Stimulated activated CD4-positive, alpha-beta T cell treated with anti-CD3 and anti-CD28 coated beads, Interleukin-2, amount 100 ng/mL, for 48 hours (primary cell): ENCODE measurements at places on chromosomes 6 and 20.
A peak's percentile ranks its signal among the peaks of the same experiment; 100 is the strongest.

- DNase-seq, result peak; percentile 21
Observed at GRCh38 chr6:157075549-157076450, 247.5 kb downstream of the TMEM242 start.

DNA sequence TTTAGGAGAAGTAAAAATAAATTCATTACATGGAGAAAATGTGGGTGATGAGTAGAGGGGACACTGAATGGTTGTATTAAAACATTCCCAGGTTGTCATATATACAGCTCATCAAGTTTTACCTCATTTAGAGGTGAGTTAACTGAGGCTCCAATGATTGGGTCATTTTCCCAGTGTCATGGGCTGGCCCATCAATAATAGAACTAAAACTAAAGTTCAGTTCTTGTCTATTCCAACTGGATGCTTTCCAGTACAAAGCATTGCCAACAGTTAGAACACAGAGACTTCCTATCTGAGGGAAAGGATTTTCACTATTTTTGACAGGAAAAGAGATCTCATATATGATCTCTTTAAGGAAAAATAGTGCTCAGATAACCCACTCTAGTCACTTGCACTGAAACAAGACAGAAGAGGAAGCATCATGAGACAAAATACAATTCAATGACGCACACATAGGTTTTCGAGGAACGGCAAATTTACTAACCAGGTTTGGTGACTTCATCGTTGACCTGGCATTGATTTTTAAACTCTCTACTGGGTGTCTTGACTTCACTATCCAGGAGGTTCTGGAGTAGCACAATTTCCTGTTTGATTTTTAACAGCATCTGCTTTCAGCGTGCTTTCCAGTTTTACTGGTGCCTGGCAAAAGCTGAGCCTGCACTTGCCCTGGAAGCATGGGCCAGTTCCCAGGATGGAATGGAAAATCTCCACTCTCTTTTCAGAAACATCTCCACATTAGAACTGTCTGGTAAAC, 195.5 kb upstream of the FBXL4 start:
- DNase-seq, result no peak

DNA sequence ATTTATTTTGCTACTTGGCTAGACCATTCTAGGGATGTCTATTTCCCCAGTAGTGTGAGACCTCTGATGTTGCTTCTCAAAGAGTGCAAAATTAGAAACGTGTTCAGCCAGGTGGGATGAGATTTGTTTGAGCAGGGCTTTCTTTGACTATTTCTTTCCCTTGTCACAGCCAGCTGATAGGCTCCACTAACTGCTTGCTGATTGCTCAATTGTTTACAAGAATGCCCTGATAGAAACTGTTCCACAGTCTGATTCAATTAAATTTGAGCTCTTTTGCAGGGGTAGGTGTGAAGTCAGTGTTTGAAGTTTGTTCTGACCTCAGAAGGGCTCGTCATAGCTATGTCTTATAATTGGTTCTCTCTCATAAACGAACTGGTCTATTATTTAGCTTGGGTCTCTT, 220.5 kb downstream of the FNDC1 start:
- no peak for DNase-seq

- DNase-seq, result no peak
Observed at GRCh38 chr20:48426630-48427029, 401.2 kb downstream of the PREX1 start.

GRCh38 chr6:111105578-111105977, 18.3 kb downstream of the SLC16A10 start:
- no peak for DNase-seq

- no peak for DNase-seq
Observed at GRCh38 chr20:17612992-17613327, 43.1 kb downstream of the DSTN start.

- no peak for DNase-seq
Observed at GRCh38 chr6:21180155-21180554, 413.4 kb upstream of the SOX4 start.

- DNase-seq, result no peak
Observed at GRCh38 chr6:4804095-4804494, 27.9 kb downstream of the CDYL start.

DNA sequence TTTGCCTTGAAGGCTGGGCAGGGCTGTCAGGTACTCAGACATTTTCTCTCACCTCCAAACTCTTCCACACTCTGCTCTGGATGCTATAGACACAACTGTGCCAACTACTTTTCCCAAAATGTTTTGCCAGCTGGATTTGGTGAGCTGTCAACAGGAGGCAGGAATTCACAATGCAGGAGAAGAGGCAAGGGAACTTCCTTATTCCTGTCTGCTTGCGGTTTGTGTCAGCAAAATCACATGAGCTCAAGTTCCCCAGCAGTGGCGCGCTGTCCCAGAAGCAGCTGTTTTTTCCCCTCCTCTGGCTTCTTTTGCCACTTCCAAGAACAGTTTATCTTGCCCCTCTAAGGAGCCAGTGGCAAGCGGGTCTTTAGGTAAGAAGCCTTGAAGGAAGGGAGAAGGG, 608.2 kb downstream of the PRKN start:
- no peak for DNase-seq

DNA sequence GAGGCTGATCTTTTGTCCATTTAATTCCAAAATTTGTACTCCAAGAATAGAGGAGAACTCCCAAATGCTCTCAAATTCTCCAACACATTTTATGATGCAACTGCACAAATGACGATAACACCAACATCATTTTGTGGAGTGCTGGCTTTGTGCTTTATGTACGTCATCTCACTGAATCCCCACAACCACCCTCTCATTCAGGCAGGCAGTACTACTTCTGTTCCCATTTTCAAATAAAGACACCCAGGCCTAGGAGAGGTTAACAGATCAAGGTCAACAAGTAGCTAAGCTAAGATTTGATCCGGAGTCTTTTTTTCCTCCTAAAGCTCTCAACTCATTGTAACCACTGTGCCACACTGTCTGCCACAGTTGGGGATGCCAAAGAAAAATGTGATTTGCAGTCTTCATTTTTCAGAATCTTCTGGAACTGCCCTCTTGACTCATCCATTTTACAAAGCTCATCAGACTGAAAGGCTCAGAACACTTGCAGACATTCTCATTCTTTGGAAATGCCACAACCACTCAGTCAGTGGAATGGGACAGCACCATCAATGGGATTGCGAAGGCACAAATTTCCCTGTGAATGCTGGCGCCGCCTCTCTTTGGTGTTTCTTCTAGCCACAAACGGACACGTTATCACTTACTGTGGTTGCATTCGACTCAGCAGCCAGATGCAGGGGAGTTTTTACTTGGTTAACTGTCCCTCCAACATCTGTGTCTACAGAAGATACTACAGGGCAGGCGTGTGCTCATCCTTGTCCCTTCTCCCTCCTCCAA, 184.4 kb downstream of the GJA10 start:
- DNase-seq, result peak; percentile 63

DNA sequence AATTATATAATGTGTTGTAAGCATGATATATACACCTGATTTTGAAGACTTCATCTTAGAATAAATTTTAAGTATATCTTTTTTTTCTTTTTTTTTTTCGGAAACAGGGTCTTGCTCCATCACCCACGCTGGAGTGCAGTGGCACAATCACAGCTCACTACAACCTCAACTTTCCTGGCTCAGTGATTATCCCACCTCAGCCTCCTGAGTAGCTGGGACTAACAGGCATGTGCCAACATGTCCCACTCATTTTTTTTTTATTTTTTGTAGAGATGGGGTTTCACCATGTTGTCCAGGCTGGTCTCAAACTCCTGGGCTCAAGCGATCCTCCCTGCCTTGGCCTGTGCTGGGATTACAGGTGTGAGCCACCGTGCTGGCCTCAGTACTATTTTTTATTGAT, 17.1 kb downstream of the VPS52 start:
- DNase-seq, result no peak

DNA sequence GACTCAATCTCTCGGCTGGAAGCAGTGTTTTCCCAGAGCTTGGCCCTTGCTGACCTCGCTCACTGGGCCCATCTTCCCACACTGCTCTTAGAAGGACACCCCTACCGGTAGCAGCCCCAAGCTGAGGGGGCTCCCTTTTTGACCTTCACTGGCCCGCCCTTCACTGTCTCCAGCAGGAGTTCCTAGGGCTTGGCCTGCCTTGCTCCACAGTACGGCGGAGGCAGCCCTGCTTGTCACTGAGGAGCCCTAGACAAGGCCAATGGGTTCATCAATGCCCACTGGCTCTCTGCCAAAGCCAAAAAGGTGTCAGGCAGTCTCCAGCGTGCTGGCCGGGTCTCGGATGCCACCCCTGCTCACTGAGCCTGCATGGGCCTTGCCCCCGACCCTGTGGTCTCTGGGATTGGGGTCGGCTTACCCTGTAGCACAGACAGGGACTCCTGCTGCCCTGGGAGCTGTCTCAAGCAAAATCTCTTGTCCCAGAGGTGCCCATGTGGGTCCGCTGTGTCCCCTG, 2.1 kb downstream of the MMP24OS start:
- no peak for DNase-seq

- no peak for DNase-seq
Observed at GRCh38 chr6:35634316-35634715, 54.4 kb downstream of the FKBP5 start.

- DNase-seq, result no peak
Observed at GRCh38 chr6:23608931-23609435, 517.0 kb upstream of the NRSN1 start.

DNA sequence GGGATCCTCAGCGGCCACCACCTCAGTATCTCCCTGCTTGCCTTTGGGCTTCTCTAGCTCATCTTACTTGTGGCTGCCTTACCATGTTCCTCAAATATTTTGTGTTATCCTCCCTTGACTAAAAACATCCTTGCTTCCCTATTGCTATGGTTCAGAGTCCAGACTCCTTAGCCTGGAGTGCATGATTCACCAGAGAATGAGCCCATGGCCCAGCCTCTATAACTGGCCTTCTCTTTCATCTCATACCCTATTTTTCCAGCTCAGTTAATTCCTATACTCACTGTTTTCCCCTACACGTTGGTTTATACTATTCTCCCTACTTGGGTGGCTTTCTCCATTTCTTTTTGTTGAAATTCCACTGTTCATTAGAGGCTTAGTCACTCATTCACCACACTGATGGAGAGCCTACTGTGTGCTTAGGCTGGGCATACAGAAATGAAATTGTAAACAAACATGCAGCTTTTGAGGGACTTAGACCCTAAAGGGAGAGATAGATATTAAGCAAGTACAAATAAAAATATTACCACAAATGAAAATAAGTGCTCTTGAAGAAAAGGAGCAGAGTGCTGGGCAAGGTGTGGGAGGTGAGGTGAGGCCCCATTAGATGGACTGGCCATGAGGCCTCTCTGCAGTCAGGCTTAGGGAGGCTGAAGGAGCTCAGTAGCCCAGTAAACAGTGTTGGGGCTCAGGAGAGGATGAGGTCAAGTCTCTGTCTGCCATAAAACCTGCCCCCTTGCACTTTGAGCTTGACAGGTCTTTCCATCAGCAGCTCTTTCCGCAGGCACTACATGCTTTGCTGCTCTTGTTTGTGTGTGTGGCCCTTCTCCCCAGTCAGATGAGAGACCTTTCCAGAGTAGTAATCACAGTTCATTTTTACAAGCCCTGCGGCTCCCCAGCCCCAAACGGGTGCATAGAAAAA, 109.3 kb downstream of the TCP11 start:
- no peak for DNase-seq

- peak; percentile 51 for DNase-seq
Observed at GRCh38 chr20:48823960-48824498, 3.8 kb downstream of the PREX1 start.

DNA sequence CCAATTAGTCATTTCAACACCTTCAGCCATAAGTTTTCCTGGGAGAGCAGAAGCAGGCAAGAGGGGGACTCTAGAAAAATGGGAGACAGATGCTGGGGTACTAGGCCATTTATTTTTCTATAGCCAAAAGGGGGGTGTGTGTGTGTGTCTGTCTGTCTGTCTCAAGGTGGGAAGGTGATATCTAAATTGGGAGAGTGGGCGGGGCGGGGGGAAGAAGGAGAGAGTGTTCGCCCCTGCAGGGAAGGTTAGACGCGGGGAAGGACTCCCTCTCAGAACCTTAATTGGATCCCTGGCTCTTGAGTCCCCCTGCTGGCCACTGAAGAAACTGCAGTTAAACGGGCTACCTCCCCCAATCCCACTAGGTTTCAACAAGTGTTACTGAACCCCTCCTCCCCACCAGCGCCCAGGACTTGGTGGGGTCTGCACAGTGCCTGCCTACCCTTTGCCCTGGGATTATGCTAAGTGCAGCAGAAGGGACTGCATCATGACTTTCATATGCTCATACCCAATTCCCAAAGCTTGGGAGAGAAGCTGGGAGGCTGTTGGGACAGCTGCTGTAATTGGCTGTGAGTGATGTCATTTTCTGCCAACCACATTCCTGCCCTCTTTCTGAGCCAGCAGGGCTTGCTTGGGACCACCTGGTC, 45.8 kb downstream of the FOXP4 start:
- DNase-seq, result peak; percentile 74

DNA sequence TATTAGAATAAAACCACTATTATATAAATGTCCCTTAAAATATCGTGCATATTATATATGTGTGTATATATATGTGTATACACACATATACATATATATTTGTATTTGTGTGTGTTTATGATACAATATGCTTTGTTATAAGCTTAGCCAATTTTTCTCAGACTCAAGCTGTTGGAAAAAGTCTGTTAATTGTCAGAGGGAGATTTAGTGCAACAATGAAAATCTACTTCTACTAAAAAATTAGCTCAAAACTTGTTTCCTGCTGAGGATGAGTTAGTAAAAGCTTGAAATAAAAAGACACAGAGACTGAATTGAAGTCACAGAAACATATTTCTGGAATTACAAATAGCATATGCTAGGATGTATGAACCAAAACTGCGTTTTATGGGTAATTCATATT, 79.4 kb downstream of the ADGRG6 start:
- no peak for DNase-seq

DNA sequence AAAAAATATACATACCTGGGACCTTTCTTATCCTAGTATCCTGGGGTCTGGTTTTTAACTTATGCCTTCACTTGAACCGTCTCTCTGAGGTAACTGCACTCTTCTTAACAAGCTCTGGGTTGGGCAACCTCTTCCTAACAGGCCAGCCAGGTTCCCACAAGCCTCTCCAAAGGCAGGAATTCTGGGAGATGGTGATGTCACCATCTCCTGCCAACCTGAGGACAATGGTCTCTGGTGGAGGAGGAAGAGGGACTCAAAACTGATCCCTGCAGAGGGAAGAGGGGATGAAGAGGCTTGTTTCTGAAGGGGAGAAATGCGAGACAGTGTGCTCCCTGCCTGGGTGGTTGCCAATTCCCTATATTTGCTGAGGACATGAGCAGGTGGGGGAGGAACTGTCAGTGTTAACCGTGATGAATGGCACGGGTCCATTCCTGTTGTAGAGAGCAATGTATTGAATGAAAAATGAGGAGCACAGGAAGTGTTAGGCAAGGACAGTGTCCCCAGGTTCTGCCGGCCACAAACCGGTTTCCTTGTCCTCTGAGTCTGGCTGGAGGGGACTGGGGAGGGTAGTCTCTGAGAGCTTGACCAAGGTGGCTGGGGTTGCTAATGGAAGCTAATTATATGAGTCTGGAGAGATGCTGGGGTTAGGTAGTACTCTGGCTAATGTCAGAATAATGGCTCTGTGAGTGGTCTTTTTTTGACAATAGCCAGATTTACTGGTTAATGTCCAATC, 95.5 kb downstream of the KCNB1 start:
- DNase-seq, result no peak

- no peak for DNase-seq
Observed at GRCh38 chr6:118581489-118581959, 33.4 kb downstream of the PLN start.

- DNase-seq, result no peak
Observed at GRCh38 chr6:3138341-3138740, 19.0 kb downstream of the TUBB2A start.
